H1 (cell line): ENCODE measurements at places on chromosomes 13 and 19.

DNA sequence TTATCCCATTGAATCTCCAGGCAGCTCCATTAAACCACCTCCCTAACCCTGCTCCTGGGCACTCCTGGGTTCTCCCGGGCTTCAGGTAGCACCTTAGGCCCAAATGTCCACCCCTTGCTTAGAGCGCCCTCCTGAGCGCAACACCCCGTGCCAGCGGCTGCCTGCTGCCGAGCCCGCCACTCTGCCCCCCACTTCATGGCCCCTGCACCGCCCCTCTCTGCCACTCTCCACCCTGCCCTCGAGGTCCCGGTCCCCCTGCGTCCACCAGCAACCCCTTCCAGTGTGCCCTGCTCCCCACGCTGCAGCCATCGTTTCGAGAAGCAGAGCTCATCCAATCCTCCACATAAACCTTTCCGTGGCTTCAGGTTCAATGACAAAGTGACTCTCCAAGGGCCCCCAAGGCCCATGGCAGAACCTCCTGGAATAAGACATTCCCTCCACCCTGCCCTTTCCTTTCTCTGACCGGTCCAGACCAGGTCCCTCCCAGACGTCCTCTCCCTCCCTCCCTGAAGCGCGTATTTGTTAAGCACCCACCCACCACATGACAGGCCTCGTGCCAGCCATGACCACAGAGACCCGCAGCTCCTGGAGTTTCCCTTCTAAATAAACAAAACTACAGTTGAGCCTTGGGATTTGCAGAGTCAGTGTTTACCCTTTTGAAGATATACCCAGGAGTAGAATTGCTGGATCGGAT, 66.6 kb downstream of the ARHGEF18 start:
- no peak for DNase-seq

DNA sequence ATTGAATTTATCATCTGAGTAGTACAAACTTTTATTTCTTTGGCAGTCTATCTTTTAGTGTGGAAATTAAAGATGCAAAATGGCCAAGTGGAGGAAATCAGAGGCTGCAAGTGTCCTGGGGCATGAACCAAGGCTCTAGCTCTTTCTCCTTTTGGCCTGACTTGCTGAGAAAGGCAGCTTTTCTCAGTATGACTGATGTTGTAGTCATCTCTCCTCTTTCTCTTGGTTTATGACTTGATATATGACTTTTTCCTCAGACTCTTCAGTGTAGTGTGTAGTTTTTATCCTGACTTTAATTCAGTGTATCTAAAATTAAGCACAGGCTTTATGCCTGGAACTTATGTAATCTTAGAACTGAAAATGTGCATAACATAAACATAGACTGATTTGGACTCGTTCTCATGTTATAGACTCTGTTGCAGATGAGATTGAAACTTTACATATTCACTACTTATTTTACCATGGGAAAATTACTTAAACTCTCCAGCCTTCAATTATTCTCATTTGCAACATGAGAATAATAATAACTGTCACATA, 65.7 kb downstream of the SLITRK5 start:
- no peak for DNase-seq

- no peak for DNase-seq
These were observed 13.8 kb downstream of the CILP2 start for GRCh38 chr19:19551853-19552192.

DNA sequence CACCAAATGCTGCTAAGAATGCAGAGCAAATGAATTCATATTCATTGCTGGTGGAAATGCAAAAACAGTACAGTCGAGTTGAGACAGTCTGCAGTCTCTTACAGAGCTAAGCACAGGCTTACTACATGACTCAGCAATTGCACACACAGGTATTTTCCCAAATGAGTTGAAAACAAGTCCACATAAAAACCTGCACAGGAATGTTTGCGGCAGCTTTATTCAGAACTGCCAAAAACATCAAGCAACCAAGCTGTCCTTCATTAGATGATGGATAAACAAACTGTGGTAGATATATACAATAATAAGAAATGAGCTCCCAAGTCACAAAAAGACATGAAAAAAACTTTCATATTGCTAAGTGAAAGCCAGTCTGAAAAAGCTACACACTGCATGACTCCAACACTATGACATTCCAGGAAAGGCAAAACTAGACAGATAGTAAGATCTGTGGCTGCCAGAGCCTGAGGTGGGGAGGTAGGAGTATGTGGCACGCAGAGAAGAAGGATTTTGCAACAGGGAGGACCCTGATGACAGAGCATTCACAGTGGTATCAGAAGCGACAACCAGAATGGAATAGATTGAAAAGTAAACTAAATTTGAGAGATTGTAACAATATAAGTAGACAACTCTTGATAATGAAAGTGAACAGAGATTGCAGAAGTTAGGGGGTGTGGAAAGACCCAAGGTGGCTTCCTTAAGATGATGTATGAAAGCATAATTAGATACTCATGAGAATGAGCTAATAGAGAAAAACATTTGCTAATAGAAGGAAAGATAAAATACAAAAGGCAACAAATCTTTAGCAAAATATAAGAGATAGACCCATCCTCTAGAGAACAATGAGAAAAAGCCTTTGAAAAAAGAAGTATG, 52.7 kb downstream of the TSC22D1 start:
- DNase-seq = no peak

- DNase-seq = peak; percentile 74
These were observed 3.3 kb downstream of the LYL1 start for GRCh38 chr19:13099073-13099999.
